Common myeloid progenitor, CD34-positive (primary cell): ENCODE measurements at places on chromosomes 12 and 14.

DNA sequence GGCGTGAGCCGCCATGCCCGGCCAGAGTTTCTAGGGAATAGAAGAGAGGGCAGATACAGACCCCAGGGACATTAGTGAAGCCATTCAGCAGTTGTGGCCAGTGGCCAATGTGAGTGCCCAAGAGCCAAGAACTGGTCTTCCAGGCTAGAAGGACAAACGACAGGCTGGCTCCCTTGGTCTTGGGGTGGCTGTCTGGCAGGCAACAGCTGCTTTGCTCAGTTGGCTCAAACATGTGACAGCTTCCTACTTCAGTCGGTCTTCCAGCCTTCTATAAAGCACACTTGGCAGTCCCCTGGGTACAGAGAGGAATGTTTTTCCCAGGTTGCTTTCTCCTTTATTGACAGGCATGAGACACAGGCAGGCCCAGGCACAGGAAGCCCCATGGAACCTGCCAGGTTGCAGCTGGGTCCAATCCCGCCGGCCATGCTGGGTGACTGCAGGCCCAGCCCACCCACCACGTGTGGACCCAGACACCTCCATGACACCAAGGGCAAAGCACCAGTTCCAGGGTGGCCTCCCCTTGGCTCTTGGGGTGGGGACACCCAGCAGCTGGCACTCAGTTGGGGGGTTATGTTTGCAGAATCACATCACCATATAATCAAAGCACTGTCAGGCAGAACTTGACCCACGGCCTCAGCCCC lies 15.4 kb downstream of the CHGA start:
- DNase-seq = no peak

DNA sequence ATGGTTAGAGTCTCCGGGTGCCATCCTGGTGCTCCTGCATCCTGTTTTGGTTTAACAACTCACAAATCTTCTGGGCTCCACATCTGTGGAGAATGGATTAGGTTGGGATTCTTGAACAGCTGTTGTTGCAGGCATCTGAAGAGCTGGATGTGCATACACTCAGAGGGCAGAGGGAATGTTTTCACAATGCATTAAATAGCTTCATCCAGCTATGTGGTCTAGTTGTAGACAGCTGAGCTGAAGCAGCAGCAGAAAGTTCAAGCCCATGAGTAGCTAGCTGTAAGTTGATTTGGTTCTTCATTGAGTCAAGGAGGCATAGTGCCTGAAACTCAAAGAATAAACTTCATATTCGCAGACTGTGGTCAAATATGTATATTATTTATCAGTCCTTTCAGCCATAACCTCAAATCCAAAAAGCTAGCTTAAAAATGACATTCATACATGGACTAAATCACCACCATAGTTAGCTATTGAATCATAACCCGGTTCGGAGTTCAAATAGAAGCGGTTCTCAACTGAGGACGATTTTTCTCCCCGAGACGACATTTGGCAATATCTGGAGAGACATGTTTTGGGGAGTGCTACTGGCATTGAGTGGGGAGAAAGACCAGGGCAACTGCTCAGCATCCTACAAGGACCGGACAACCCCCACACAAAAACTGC lies 858 bp upstream of the ANKRD13A start:
- DNase-seq = no peak

GRCh38 chr14:93685121-93685895 lies 103.0 kb downstream of the PRIMA1 start:
- no peak for DNase-seq

- DNase-seq = no peak
Observed at GRCh38 chr12:115898670-115899069, 378.8 kb downstream of the MED13L start.

DNA sequence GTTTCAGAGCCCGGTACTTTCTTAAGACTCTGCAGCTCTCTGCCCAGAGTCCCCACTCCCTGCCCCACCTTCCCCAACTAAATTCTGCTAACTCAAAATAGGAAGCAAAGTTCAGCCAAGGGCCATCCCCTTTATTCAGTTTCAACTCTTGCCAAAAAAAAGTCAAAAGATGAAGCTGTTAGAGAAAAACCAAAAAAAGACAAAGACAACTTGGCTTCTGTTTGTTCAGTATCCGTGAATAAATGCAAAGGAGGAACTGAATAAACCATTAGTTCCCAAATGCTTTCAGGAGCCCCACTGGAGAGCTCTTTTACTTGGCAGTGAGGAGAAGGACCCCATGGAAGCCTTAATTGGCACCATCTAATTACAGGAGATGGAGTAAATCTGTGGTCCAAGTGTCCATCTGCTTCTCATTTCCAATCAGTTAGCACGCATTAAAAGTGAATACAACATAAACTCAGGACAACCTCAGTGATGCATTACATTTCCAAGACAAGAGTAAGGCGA lies 155.4 kb upstream of the GZMB start:
- DNase-seq = no peak

DNA sequence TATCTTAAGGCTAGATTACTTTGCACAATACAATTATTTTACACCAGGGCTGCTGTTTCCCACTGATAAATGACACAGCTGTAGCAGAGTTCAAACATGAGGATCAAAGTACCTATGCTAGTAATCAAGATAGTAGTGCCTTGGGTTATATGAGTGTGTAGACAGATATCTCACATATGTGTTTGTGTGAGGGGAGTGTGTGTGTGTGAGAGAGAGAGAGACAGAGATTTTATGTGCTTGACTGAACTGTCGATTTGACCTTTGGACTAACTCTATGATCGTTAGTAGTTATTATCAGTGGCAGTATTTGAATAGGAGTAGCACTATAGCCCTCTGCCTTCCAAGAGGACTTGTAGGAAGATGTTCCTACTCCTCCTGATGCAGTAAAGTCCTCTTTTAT lies 15.5 kb downstream of the PLEKHA5 start:
- DNase-seq = no peak

DNA sequence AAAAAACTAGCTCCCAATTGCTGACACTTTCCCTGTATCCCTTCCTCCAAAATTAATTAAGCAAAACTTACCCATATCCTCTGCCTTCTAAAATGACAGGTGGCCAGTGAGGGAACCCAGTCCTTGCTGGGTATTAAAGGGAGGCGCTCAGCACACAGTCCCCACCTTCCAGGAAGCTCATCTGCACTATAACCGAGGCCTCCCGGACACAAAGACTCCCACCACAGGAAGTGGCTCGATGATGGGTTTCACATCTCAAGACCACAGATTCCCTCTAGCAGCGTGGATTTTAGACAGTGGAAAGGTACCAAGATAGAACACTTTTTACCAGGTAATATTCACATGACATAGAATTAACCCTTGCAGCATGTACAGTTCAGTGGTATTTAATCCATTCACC lies 126.8 kb upstream of the NCOR2 start:
- peak; percentile 70 for DNase-seq

- DNase-seq = peak; percentile 88
Observed at GRCh38 chr12:89756194-89756584, 47.6 kb upstream of the ATP2B1 start.

GRCh38 chr12:62919838-62920237 lies 15.1 kb downstream of the PPM1H start:
- peak; percentile 65 for DNase-seq

DNA sequence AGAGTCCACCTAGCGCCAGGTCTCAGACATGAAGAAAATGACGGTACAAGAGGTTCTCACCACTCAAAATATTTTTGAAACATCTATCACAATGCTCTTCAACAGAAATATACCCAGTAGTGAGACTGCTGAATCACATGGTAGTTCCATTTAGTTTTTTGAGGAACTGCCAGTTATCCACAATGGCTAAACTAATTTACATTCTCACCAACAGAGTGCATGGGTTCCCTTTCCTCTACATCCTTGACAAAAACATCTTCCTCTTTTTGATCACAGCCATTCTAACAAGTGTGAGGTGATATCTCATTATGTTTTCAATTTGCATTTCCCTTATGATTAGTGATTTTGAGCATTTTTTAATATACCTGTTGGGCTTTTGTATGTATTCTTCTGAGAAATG lies 5.7 kb upstream of the GPR65 start:
- DNase-seq = peak; percentile 36

DNA sequence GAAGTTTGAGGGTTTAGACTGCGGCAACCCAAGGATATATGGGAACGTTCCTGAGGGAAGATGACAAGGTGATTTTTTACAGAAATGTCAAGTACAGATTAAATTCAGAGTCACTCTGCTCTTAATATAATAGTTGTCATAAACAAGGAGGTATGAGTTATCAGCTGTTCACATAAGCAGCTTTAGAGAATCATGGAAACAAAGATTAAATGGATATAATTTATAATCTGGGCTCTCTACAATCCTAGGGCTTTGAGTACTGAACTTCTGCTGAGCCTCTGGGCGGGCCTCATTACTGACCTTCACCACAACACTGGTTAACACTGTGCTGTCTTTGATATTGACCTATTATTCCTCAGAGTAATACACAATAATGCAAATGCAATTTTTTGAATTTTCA lies 577.8 kb downstream of the RPS29 start:
- no peak for DNase-seq

- peak; percentile 70 for DNase-seq
Observed at GRCh38 chr14:55332654-55333570, 61.7 kb downstream of the FBXO34 start.

DNA sequence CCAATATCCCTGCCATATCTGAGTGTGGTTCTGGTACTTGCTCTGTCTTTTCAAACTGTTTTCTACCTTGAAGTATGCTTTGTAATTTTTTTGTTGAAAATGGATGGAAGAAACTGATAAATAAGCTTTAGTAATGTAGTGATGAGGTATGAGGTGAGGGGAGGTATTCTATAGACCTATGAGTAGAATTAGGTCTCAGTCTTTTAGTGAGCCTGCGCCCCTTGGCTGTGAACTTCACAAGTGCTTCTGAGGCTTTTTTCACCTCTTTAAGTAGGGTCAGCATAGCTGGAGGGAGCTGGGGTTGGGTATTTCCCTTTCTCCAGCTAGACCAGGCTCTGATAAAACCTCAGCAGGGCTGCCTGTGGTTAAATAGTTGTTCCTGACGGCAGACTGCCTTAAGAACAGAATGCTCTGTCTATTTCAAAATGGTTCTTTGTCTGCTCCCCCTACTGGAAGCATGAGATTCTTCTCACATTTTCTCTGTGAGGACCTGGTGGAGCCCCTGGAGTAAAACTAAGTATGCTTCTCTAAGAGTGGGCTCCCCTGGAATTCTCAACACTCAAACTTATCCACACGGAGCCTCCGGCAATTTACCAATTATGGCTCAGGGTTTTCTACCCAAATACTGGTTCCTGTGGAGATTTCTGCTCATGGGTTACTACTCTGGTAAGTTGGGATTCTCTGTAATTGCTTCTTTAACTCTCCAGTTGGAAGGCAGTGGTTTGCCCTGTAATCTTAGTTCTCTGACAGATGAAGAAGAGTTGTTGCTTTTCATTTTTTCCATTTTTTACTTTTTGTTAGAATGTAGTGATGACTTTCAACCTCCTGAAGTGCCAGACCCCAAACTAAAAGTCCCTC lies 13.1 kb downstream of the KRT5 start:
- DNase-seq = peak; percentile 90
